ENCODE measurements at places on chromosomes 11 and 22.

DNA sequence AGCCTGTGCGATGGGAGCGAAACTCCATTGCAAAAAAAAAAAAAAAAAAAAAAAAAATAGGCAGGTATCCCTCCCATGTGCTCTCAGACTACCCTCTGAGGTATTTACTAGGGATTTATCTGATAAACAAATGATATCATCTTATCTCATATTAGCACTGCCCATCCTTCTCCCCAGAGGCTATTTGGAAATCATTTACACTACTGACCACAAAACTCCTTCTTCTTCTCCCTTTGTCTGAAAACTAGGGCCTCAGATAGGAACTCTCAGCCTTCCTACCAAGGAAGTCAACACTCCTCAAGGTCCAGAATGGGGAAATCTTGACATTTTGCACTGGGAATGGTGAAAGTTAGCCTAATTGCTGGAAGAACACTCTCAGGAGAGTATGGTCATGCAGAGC is 46.4 kb downstream of the LARGE2 start:
- no peaks in the 10 kb centered on the region for H3K36me3 ChIP-seq
- no peak for DNase-seq
- no peaks in the 10 kb centered on the region for H3K27me3 ChIP-seq
- H3K4me1 ChIP-seq = no peaks in the 10 kb centered on the region
- no peak overlapping the region for H3K27ac ChIP-seq

GRCh38 chr22:28874811-28875320 is 8.5 kb upstream of the ZNRF3 start:
- no peak for DNase-seq
- no peaks in the 10 kb centered on the region for H3K4me1 ChIP-seq
- H3K4me3 ChIP-seq = no peak overlapping the region
- H3K36me3 ChIP-seq = no peaks in the 10 kb centered on the region
- H3K27me3 ChIP-seq = no peaks in the 10 kb centered on the region

- no peak for DNase-seq
- H3K4me1 ChIP-seq = no peaks in the 10 kb centered on the region
- no peaks in the 10 kb centered on the region for H3K27me3 ChIP-seq
- no peak overlapping the region for H3K4me3 ChIP-seq
- no peak overlapping the region for H3K27ac ChIP-seq
- no peaks in the 10 kb centered on the region for H3K36me3 ChIP-seq
These were observed 89.1 kb upstream of the MTNR1B start for GRCh38 chr11:92880381-92880780.

GRCh38 chr11:79100093-79100910 is 340.5 kb downstream of the TENM4 start:
- H3K36me3 ChIP-seq = no peaks in the 10 kb centered on the region
- H3K27me3 ChIP-seq = no peaks in the 10 kb centered on the region
- peak; percentile 47 for DNase-seq
- H3K27ac ChIP-seq = no peak overlapping the region
- peaks cover 14% of the 10 kb centered on the region for H3K4me1 ChIP-seq
- H3K4me3 ChIP-seq = no peak overlapping the region

DNA sequence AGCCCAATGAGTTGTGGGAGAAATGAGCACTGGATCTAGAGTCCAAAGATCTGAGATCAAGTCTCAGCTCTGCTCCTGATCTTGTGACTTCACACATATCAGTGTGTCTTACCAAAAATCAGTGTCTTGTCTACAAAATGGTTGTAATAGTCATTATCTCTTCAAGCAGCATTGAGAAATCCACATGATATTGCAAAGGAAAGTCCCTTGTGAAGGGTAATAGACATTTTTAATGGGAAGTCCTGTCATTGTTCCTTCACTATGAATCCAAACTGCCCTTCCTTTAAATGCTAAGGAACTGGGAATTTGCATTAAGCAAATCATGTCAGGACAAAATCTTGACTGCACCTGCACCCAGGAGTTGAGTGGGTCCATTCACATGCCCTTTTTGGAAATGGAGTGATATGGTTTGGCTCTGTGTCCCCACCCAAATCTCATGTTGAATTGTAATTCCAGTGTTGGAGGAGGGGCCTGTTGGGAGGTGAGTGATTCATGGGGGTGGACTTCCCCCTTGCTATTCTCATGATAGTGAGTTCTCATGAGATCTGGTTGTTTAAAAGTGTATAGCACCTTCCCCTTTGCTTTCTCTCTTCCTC is 51.1 kb downstream of the COMMD9 start:
- no peak overlapping the region for H3K27ac ChIP-seq
- H3K4me1 ChIP-seq = no peaks in the 10 kb centered on the region
- no peak for DNase-seq

- DNase-seq = no peak
- no peaks in the 10 kb centered on the region for H3K36me3 ChIP-seq
- H3K27ac ChIP-seq = no peak overlapping the region
- no peaks in the 10 kb centered on the region for H3K27me3 ChIP-seq
These were observed 48.0 kb downstream of the NARS2 start for GRCh38 chr11:78526497-78527146.

DNA sequence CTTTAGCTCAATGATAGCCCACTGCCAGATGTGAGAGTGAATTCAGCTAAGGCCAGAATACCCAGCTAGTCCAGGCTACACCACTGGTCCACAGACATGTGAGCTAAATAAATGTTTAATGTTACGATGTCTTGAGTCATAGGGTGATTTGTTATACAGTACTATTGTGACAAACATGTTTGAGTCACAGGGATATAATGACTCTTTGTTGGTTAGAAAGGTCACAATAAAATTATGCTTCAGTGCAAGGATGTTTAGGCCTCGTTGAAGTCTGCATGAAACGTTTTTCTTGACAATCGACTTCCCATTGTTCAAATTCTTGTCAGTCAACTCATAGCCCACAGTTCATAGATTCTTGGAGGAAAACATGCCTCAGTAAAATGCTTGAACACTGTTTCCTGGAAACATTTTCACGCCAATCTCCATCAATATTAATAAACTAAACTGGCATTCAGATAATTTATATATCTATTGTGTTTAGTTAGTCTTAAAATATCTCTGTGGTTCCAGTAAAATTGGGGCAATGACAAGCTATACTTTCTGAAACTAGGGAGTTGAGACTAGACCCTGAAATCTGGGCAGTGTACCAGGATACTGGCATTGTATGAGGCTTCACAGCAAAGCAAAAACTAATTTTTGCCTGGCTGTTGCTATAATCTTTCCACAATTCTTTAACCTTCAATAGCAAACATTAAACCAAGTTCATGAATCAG is 650.8 kb upstream of the KIRREL3 start:
- no peaks in the 10 kb centered on the region for H3K36me3 ChIP-seq
- no peaks in the 10 kb centered on the region for H3K4me1 ChIP-seq
- H3K27ac ChIP-seq = no peak overlapping the region
- no peak for DNase-seq
- H3K27me3 ChIP-seq = no peaks in the 10 kb centered on the region

DNA sequence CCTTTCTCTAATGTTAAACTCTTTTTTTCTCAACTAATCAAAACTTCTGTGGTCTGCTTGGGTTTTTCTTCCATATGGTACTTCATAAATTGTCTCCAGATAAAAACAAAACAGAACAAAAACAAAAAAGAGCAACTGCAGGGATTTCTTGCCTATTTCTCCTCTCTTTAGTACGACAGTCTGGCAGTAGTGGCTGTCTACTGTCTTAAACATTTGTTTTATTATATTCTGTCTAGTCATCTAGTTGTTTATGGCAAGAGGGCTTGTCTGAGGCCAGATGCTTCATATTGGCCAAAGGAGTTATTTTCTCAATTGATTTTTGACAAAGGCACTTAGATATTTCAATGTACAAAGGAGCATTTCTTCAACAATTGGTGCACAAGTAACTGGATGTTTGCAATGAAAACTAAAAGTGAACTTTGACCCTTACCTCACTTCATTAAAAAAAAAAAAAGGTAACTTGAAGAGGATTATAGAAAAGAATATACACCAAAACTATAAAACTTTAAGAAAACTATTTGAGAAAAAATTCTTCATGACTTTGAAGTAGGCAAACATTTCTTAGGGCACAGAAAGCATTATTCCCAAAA is 404.2 kb downstream of the LUZP2 start:
- H3K4me3 ChIP-seq = no peak overlapping the region
- no peaks in the 10 kb centered on the region for H3K27me3 ChIP-seq
- DNase-seq = no peak
- H3K36me3 ChIP-seq = no peaks in the 10 kb centered on the region

- no peaks in the 10 kb centered on the region for H3K36me3 ChIP-seq
- H3K27me3 ChIP-seq = no peaks in the 10 kb centered on the region
- H3K27ac ChIP-seq = no peak overlapping the region
- no peak overlapping the region for H3K4me3 ChIP-seq
- H3K4me1 ChIP-seq = no peaks in the 10 kb centered on the region
These were observed 71.8 kb upstream of the PITPNB start for GRCh38 chr22:27990879-27991278.

GRCh38 chr11:41044747-41045146 is 414.7 kb downstream of the LRRC4C start:
- no peaks in the 10 kb centered on the region for H3K27me3 ChIP-seq
- H3K4me1 ChIP-seq = no peaks in the 10 kb centered on the region
- H3K27ac ChIP-seq = no peak overlapping the region
- H3K4me3 ChIP-seq = no peak overlapping the region

- DNase-seq = no peak
- H3K36me3 ChIP-seq = peaks cover 12% of the 10 kb centered on the region
- H3K4me1 ChIP-seq = no peaks in the 10 kb centered on the region
- H3K27me3 ChIP-seq = no peaks in the 10 kb centered on the region
- H3K27ac ChIP-seq = no peak overlapping the region
These were observed 40.8 kb downstream of the BID start for GRCh38 chr22:17733466-17733865.

GRCh38 chr11:48210052-48210451 is 6.6 kb upstream of the OR4B1 start:
- no peaks in the 10 kb centered on the region for H3K4me1 ChIP-seq
- H3K27me3 ChIP-seq = no peaks in the 10 kb centered on the region
- no peak overlapping the region for H3K4me3 ChIP-seq
- no peak for DNase-seq
- no peak overlapping the region for H3K27ac ChIP-seq

DNA sequence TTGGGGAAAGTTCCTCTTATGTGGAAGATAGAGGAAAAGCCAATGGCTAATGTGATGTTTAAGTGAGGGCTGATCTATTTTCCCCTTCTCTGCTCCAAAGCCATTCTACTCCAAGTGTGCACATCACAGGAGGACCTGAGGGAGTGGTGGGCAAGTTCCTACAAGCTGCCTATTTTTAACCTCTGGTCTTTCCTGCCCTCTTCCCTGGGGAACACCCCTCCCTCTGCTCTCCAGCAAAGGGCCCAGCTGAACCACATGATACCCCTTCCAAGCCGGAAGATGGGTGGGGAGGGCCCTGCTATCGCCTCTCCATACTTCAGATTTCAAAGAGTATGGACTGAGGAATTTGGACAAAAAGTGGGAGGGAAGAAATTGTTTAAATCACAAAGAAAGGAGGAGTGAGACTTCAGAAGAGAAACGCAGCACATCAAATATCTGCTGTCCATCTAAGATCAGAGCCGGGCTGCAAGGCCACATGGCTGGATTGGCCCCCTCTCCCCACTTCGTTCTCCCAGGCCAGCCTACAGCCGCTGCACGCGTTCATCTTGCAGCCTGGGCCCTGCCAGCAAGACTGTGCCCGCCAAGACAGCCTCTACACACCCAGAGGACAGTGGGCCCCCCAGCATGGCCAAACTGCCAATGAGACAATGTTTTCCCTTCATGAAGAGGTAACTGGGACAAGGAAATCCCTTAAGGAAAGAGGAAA is 77.5 kb downstream of the MICAL3 start:
- H3K27ac ChIP-seq = no peak overlapping the region
- DNase-seq = no peak
- peaks cover 53% of the 10 kb centered on the region for H3K4me1 ChIP-seq
- no peak overlapping the region for H3K4me3 ChIP-seq
- no peaks in the 10 kb centered on the region for H3K36me3 ChIP-seq

- H3K4me1 ChIP-seq = no peaks in the 10 kb centered on the region
- no peaks in the 10 kb centered on the region for H3K27me3 ChIP-seq
- H3K27ac ChIP-seq = peak within 1 kb of the TSS; percentile 68
- H3K36me3 ChIP-seq = no peaks in the 10 kb centered on the region
- H3K4me3 ChIP-seq = no peak within 1 kb of the TSS
These were observed at the start of gene PARVG for GRCh38 chr22:44180706-44181032. PARVG (plus strand) TSS chr22:44180925; CDS start chr22:44183330, 2,405 bp downstream.

DNA sequence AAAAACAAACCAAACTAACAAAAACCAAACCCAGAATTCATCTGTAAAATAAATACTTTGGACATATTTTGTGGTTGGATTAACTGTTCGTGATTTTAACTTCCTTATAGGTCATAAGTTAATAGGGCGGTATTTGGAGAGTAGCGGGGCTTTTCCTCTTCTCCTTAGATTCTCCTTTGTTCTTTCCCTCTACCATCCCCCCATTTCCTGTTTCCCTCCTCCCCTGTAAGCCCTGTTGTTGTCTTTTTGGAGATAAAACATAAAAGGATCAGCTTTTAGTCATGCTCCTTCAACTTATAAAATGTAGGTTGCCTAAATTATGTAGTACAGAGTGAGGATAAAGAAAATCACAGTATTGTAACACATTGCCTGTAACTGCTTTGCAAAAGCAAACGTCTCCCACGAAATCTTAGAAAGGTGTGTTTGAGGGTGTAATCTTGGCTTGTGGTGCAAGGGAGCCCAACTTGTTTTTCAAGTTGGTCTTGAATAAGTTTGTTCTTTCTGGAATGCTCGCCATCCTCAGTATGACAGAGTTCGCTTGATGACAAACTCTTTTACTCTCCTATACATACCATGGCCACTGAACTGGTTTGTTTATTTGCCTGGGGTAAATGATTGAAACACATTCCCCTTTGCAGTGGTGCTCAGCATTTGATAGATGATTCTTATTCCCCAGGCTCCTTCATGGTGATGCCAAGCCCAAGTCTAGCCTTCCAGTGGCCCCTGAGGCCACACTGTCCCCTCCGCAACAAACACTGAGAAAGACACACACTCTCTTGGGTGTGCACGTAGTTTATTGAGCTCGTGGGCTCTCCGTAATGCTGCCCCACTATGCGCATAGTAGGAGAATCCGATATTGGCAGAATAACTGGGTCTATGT is 49.4 kb downstream of the TEAD1 start:
- no peaks in the 10 kb centered on the region for H3K27me3 ChIP-seq
- peaks cover 47% of the 10 kb centered on the region for H3K4me1 ChIP-seq
- peak overlapping the region; percentile 73 for H3K27ac ChIP-seq
- H3K4me3 ChIP-seq = no peak overlapping the region
- peak; percentile 17 for DNase-seq

GRCh38 chr11:107695446-107695845 is 16.4 kb downstream of the SLN start:
- H3K27ac ChIP-seq = no peak overlapping the region
- H3K27me3 ChIP-seq = peaks cover 4% of the 10 kb centered on the region
- no peaks in the 10 kb centered on the region for H3K36me3 ChIP-seq

- no peaks in the 10 kb centered on the region for H3K27me3 ChIP-seq
- no peak overlapping the region for H3K27ac ChIP-seq
- H3K36me3 ChIP-seq = no peaks in the 10 kb centered on the region
- no peak for DNase-seq
- no peak overlapping the region for H3K4me3 ChIP-seq
These were observed 259.8 kb upstream of the BLID start for GRCh38 chr11:122375687-122376399.

GRCh38 chr11:17163736-17164135 is 44.0 kb downstream of the PIK3C2A start:
- peaks cover 3% of the 10 kb centered on the region for H3K36me3 ChIP-seq
- no peaks in the 10 kb centered on the region for H3K27me3 ChIP-seq
- H3K4me1 ChIP-seq = peaks cover 41% of the 10 kb centered on the region

All from body of pancreas (tissue), 4 donors.